NCI-H1694 (cell line): ENCODE measurements at places on chromosomes 1 and 21.

GRCh38 chr1:172948457-172948856 lies 102.3 kb downstream of the TNFSF18 start:
- DNase-seq: no peak

DNA sequence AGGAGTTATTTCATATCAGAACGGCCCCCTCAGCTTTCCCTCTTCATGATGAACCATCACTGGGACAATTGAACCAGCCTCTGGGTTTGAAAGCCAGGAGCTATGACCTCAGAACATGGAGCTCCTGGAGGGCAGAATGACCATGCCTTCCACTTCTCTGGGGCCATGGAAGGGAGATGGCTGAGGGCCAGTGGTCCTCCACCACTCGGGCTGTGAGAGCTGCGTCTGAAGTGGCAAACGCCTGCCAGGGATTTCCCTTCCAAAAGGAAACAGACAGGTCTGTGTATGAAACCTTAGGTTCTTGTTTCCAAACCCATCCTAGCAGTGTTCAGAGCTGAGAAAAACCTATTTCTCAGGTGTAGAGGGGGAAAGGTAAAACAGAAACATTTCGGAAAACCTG lies 22.5 kb downstream of the PKP1 start:
- no peak for DNase-seq

DNA sequence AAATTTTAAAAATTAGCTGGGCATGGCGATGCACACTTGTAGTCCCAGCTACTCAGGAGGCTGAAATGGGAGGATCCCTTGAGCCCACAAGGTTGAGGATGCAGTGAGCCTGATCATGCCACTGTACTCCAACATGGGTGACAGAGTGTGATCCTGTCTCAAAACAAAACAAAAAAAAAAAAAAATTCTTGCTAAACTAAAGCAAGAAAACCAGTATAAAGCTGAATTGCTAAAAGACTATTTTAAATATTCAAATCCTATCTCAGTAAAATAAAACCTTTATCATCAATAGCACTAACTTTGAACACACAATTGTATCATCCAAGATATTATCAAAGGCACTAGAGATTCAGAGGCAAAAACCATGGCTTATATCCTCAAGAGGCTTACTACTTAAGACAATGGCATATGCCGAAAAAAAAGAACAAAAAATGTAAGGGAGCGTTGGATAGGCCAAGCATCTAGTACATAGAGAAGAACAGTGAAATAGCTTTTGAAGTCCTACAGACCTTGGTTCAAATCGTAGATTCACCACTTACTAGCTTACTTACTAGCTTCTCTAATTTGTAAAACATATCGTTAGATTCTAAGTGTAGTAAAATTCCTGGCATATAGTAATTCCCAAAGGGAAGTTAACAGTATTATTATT lies 3.6 kb downstream of the EPS15 start:
- no peak for DNase-seq

GRCh38 chr1:44043176-44044070 lies 12.2 kb upstream of the SLC6A9 start:
- DNase-seq: no peak

GRCh38 chr1:183686229-183686628 lies 33.1 kb upstream of the APOBEC4 start:
- DNase-seq: no peak

- no peak for DNase-seq
Measured at GRCh38 chr1:58094221-58094620, 452.3 kb downstream of the OMA1 start.

GRCh38 chr1:71089536-71090270 lies 8.9 kb upstream of the ZRANB2 start:
- DNase-seq: no peak

GRCh38 chr1:201828217-201828819 lies 639 bp upstream of the IPO9 start:
- no peak for DNase-seq

GRCh38 chr1:153882296-153882912 lies 40.4 kb downstream of the GATAD2B start:
- no peak for DNase-seq
